ENCODE measurements at places on chromosomes 3 and 15. TPM values are rescaled to one million over a fixed set of nuclear protein-coding genes. Genes with fewer than 3 reads are reported as not detected.

GRCh38 chr15:80426316-80426715, 22.1 kb downstream of the ARNT2 start:
- no peak for DNase-seq

DNA sequence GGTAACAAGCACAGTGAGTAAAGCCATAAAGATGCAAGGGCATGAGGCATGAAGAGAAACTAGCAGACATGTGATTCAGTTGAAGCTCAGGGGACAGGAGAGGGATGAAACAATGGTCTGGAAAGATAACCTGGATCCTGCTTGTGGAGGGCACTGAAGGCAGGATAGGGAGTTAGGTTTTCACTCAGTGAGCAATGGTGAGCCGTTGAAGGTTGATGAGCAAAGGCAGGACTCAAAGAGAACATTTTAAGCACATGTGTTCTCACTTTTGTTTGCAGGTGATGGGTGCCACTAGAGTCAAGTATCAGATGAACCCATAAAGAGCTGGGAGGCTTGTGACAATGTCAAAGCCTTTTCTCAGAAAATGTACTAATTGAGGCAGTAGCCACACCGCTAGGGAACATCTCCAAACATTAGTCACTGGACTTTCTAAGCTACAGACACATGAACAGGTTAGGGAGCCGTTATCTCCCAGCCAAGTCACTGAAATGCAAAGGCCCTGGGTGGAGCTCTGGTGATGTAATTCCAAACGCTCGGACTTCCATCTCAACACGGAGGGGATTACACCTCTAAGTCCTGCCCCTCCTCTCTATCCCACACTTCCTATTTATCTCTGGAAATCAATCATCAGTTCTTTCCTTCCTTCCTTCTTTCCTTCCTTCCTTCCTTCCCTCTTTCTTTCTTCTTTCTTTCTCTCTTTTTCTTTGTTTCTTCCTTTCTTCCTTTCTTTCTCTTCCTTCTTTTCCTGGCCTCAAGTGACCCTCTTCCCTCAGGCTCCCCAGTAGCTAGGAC, 22.7 kb downstream of the KLHL6 start:
- DNase-seq, result no peak

DNA sequence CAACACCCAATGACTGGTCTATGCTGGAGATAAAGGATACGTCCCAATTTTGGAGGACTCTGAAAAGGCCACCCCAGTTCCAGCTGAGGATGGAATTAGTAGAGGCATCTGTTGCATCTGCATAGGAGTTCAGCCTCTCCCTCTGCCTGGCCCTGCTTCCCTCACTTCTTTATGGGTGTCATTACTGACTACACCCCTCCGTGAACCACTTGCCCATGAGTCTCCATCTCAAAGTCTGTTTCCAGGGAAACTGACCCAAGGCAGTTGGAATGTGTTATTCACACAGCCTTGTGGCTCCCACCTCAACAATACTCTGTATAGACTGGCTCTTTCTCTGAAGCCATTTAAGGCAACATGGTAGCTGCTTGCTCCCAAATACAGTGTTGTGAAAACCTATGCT, 21.4 kb upstream of the PCOLCE2 start:
- no peak for DNase-seq

DNA sequence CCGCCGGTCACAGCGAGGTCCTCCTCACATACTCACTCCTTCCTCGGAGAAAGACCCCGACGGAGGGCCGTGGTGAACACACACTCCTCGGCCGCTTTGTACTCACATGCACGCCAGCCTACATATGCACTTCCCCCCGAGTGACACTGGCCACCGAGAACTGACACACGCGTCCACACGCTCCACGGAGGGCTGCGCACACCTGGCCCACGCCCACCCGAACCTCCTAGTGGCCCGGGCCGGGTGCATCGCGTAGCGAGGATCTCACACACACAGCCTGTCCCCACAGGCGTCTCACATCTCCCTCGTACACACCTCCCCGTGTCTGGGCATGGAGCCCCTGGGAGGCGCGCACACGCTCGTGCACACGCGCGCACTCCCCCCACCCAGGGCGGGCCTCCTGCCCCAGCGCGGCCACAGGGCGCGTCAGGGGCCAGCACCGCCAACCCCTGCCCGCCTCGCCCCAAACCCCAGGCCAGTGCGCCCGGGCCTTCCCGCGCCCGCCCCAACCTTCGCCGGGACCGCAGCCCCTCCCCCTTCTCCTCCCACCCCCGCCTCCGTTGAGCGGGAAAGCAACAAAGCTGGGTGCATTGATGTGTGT, 411 bp upstream of the C3orf70 start:
- DNase-seq, result no peak

GRCh38 chr3:41522612-41523011, 323.3 kb downstream of the CTNNB1 start:
- no peak for DNase-seq

DNA sequence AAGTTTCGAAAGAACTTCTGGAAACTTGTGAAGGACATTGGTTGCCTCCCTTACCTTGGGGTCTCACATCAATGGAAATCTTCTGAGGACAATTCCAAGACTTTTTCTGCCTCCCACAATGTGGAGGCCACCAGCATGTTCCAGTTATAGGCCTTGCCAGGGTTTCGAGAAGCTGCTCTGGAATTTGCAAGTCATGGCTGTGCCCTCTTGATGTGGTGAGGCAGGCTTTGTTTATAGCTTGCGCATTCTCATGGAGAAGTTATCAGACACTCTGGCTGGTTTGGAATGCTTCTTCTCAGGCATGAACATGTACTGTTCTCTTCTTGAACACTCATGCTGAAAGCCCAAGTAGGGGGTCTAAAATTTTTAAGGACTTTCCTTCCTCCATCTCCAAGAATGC, 4.1 kb downstream of the CXCR6 start:
- no peak for DNase-seq

- DNase-seq, result no peak
These were observed 1012.7 kb upstream of the CADM2 start for GRCh38 chr3:83946049-83946448.

DNA sequence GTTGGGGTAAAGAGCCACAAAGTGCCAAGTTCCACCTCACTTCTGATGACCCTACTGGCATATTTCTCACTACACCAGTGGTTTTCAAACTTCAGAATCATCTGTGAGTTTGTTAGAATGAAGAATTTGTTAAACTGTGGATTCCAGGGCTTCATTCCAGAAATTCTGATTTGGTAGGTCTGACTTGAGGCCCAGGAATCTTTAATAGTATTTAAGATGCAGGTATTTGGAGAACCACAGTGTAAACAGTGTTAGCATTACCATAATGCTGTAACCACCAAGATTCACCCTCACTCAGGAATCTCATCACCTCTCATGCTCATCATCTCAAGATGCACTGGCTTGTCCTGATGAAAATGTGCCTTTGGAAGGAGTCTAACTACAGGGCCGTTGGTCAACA, 6.0 kb downstream of the KCNMB3 start:
- no peak for DNase-seq

DNA sequence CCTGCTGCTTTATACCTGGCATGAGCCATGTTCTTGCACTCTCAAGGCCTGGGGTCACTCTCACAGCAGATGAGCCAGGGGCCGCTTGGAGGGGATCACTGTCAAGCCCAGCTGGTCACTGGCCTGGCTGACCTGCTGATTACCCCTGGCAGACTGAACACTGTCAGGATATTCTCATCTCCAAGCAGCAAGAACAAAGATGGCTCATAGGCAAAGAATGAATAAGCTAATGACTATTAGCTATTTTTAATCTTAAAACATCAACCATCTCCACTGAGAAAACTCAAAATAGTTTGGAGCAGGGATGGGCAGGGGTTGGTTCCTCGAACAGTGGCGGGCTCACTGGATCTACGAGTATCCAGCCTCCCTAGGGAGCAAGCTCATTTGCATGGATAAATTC, 64.4 kb upstream of the ACAN start:
- no peak for DNase-seq

DNA sequence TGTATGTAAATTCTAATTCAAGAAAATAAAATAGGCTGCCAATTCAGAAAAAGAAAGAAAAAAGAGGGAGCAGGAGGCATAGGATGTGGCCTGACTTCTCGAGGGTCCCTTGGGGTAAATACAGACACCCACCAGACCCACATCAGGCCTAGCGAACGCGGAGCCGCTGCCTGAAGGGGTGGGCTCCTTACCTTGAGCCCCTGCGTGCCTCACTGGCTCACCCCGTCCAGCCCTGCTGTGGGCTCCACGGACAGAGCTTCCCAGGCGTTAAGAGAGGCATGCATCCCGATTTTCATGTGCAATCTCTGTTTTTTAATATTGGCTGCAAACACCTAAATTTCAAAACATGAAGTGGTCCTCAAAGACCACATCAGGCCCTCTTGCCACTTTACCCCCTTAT, 257.8 kb downstream of the PLCL2 start:
- no peak for DNase-seq

UBA3 gene
- 43.7 TPM for total RNA-seq

NR2E3 gene
- not detected for total RNA-seq

Data from tibial nerve (tissue), 4 donors.